ENCODE measurements at places on chromosomes 13 and 19.

DNA sequence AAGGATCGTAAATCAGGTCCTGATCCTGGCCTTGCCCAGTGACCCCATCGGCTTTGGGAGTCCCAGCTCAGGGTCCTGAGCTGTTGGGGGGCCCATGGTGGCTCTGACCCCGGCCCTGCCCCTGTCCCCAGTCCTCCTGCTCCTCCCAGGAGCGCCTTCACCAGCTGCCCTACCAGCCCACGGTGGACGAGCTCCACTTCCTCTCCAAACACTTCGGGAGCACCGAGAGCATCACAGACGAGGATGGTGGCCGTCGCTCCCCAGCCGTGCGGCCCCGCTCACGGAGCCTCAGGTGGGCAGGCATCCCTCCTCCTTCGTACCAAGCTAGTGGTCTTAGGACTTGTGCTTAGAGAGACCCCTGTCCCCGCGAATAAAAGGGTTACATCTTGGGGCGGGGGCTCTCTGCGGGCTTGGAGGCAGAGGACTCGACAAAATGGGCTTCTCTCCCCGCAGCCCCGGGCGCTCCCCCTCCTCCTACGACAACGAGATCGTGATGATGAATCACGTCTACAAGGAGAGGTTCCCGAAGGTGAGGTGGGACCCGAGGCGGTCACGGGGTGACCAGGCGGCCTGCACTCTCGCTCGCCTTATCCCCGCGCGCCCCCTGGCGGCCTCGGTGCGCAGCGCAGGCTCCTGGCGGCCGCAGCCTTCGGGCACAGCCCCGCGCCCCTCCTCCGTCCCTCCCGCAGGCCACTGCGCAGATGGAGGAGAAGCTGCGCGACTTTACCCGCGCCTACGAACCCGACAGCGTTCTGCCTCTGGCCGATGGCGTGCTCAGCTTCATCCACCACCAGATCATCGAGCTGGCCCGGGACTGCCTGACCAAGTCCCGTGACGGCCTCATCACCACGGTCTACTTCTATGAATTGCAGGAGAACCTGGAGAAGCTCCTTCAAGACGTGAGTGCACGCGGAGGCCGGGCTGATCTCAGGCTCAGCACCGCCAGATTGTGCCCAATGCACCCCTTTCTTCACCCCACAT, 9.1 kb downstream of the MAST1 start:
- DNase-seq = peak; percentile 79

DNA sequence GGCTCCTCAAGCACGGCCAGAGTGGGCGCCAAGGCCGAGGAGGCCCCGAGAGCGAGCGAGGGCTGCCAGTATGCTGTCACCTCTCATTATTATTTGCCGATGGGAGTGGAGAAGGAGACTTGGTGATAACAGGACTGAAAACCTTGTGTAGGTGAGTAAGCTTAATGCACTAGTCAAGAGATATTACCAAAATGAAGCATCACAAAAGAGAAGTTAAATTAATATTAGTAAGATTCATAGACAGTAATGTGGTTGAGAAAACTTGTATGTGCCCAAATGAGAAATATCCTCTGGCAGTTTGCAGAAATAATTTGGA, 204.5 kb upstream of the SLITRK1 start:
- no peak for DNase-seq

- no peak for DNase-seq
Observed at GRCh38 chr19:16520074-16520973, 21.9 kb downstream of the CHERP start.

DNA sequence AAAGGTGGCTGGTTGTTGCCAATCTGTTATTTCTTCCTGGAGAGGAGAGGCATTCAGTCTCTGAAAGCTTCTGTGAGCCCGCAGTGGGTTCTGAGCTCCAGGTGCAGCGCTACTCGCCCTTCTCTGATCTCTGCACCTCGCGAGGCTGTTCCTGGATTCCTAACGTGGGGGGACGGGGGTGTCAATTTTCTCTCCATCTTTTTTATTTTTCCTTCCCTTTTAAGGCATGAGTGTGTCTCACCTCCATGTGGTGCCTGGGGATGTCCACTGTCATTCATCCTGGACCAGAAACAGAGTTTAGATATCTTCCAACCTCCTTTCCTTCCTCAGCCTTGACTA, 626 bp downstream of the ZNF233 start:
- DNase-seq = no peak

DNA sequence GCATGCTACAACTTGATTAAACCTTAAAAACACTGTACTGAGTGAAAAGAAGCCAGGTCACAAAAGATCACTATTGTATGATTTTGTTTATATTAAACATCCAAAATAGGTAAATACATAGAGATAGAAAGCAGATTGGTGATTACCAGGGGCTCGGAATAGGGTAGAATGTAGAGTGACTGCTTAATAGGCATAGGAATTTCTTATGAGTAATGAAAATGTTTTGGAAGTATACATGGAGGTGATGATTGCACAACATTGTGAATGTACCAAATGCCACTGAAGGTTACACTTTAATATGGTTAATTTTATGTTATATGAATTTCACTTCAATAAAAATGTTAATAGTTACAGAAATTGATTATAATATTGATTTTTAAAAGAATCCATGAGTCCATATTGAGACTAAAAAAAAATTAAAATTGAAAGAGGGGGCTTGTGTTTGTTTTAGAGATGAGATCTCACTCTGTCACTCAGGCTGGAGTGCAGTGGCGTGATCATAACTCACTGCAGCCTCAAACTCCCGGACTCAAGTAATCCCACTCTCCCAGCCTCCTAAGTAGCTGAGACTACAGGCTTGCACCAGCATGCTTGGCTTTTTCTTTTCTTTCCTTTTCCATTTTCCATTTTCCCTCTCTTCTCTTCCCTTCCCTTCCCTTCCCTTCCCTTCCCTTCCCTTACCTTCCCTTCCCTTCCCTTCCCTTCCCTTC, 85.1 kb downstream of the FNDC3A start:
- no peak for DNase-seq

DNA sequence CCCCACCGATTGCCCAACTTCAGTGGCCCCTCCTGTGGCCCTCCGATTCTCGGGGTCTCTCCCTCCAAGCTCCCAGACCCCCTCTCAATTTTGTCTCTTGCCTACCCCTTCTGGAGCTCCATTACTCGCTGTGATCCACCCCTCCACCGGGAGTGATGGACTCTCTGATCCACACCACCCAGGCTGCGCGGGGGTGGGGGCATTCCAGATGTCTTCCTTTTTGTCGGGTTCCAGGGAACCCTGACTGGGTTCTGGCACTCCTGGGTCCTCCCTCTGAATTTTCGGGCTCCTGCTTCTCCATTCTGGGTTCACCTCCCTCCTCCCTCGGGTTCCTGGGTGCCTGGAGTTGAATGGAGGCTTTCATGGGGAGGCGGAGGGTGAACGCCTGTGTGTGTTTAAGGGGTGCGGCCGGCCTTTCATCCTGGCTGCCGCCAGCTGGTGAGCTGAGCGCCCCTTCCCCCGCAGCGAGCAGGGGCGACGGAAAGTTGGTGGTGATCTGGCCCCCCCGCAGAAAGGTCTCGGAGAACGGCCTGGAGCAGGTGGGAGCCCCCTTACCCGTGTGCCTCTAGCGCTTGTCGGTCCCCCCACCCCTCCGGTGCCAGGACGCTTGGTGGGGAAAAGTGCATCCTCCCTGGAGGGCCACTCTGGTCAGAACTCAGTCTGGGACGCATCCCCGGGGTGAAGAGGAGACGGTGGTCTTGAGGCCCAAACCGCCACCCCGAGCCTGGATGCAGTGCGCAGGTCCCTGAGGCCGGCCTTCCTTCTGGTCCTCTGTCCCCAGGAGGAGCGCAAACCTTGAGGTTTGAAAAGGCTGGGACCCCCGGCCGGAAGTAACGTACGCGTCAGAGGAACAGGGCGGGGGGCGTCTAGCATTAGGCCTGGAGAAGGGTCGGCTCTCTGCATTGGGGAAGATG, 1.6 kb downstream of the MISP3 start:
- DNase-seq = peak; percentile 39
